NB4 (cell line): ENCODE measurements at places on chromosomes 12 and 14.

GRCh38 chr12:116591855-116592637 is 32.9 kb downstream of the MAP1LC3B2 start:
- peak; percentile 47 for DNase-seq

DNA sequence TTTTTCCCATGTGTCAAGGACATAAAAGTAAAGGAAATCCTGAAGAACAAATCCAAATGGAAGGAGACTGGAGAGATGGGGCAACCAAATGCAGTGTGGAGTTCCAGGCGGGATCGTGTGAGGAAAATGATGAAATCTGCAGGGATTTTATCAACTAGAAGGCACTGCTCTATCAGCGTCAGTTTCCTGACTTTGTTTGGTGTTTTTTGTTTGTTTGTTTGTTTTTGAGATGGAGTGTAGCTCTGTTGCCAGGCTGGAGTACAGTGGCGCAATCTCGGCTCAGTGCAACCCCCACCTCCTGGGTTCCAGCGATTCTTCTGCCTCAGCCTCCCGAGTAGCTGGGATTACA is 43.3 kb upstream of the GPR132 start:
- DNase-seq: no peak

- no peak for DNase-seq
Measured at GRCh38 chr12:70908978-70909377, 11.6 kb downstream of the PTPRR start.

DNA sequence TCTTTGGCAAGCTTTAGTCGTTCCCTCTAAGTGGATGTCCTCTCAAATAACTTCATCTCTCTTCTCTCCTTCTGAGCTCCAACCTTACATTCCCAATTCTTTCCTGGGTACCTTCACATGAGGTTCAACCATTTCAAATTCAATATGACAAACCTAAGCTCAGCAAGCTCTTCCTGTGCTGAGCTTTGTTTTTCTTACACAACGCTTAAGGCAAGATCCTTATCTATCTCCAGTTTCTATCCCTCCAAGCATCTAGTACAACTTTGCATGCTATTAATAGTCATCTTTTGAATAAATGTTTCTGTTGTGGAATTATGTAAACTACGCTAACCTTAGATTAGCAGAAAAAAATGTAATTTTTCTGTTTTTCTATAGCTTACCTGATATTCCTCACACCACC is 63.7 kb upstream of the IFNG-AS1 start:
- no peak for DNase-seq

DNA sequence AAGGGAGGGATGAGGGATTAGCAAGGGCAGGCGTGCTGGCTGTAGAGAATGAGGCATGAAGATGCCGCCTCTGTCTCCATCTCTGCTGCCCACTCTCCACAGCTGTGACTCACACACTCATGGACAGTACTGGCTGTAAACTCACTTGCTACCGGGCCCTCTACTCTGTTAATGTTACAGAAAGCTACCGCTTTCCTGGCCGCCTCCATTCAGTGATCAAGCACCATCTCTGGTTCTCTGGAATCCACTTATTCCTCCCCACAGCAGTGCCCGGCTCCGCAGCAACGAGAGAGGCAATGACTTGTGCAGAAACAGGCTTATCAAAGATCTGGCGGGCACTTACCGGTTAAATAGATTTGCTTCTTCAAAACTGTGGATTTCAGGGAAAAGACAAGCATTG is 34.8 kb downstream of the AMN start:
- no peak for DNase-seq

DNA sequence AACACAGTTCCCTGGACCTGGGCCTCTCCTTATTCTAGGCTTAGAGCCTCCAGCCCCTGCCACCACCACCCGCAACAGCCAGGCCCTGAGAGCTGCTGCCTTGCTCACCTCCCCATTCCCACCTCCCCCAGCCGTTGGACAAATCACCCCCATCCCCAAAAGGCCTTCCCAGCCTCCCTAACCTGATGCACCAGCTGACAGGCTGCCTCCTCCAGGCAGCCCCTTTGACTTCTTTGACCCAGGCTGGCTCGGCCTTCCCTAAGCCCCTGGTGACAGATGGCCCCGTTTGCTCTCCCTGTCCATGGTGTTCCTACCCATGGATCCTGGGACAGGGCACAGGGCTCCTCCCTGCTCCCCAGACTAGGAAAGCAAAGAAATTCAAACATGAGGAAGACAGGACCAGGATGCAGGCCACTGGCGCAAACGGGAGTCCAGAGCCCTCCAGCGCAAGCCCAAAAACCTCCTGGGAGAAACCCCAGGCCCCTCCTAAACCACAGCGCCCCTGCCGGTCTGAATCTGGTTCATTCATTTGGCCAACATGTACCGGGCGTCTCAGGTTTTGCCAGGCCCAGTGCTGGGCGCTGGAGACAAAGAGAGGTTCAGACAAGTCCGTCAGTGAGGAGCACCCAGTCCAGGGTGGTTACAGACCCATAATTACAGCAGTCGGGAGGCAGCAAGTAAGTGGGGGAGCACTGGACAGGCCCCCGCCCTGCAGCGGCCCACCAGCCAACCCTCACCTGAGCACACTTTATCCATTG is 2.4 kb downstream of the AKT1 start:
- no peak for DNase-seq
